Activated CD8-positive, alpha-beta T cell treated with anti-CD3 and anti-CD28 coated beads for 36 hours (primary cell): ENCODE measurements at places on chromosomes 7 and 10. TPM values are rescaled to one million over a fixed set of nuclear protein-coding genes. Genes with fewer than 3 reads are reported as not detected.

DNA sequence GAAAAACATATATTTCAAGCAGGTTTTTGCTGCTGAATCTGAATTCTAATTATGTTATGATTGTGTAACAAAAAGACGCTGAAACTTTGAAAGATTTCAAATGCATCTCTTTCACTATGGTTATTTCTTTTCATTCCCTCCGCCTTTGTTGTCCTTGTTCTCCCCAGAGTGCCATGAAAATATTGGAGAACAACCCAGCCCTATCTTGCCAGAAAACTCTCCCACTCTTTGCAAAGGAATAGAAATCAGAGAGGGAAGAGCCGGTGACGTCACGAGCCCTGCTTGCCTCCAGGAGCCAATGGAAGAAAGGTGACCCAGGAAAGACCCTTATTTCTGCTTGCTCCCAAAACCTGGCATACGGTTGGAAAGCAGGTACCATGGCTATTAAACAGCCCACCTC, 3.4 kb downstream of the GFRA1 start:
- no peak for DNase-seq

- DNase-seq: no peak
Measured at GRCh38 chr7:123665157-123665556, 9.5 kb downstream of the LMOD2 start.

DNA sequence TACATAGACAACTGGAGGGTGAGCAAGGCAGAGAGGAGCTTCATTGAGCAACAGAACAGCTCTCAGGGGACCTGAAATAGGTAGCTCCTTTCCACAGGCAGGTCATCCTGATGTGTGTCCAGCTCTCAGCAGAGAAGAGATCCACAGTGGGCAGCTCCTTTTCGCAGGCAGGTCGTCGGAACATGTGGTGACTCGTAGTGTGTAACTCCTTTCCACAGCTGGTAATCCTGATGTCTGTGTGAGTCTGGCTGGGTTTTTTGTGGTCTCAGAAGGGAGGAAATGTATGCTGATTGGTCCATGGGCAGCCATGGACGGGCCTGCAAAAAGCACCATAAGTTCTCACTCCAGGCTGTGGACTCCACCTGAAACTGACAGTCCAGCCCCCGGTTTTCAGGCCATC, 24.4 kb upstream of the TES start:
- DNase-seq: no peak

DNA sequence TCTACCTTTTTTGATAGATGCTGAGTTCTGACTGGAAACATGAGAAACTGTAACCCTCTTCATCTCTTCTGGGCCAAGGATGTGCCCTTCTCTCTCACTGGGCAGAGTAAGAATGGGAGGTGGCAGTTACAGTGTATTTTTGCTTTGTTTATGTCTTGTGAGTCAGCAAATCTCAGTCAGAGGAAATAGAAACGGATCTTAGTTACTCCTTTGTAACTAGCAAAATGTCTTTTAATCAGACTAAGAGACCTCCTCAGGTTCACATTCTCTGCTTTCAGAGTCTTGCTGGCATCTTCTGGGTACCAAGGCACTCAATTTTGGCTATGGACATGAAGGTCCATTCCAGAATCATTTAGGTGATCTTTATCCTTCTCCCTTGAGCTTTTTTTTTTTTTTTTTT, 70.9 kb downstream of the HHEX start:
- no peak for DNase-seq

The EPO gene
- not detected for total RNA-seq
